Ascending aorta (tissue), 2 donors: ENCODE measurements at places on chromosomes 16 and 17. TPM values are rescaled to one million over a fixed set of nuclear protein-coding genes. Genes with fewer than 3 reads are reported as not detected.
A peak's percentile ranks its signal among the peaks of the same experiment; 100 is the strongest.

The NRN1L gene
- not detected for total RNA-seq

- H3K27me3 ChIP-seq: no peaks in the 10 kb centered on the region
- H3K27ac ChIP-seq: no peak overlapping the region
- H3K36me3 ChIP-seq: peaks cover 64% of the 10 kb centered on the region
- no peak for DNase-seq
- peaks cover 9% of the 10 kb centered on the region for H3K4me1 ChIP-seq
Measured at GRCh38 chr17:1076299-1076981, 79.5 kb downstream of the TIMM22 start.

The RASL10B gene
- 9.9 TPM for total RNA-seq

- no peak for DNase-seq
- no peaks in the 10 kb centered on the region for H3K27me3 ChIP-seq
- H3K4me3 ChIP-seq: no peak overlapping the region
- H3K27ac ChIP-seq: no peak overlapping the region
- H3K36me3 ChIP-seq: no peaks in the 10 kb centered on the region
Measured at GRCh38 chr16:48441863-48442279, 56.7 kb upstream of the SIAH1 start.

The CTRB1 gene
- not detected for total RNA-seq

The GRB7 gene
- 1.6 TPM for total RNA-seq

GRCh38 chr17:43956222-43956621, 2.5 kb upstream of the PYY start:
- H3K4me1 ChIP-seq: peaks cover 6% of the 10 kb centered on the region
- H3K4me3 ChIP-seq: no peak overlapping the region
- peaks cover 15% of the 10 kb centered on the region for H3K27me3 ChIP-seq
- no peak overlapping the region for H3K27ac ChIP-seq
- H3K36me3 ChIP-seq: no peaks in the 10 kb centered on the region

The CEP295NL gene
- total RNA-seq: 10.7 TPM

- H3K27me3 ChIP-seq: no peaks in the 10 kb centered on the region
- no peak overlapping the region for H3K4me3 ChIP-seq
- H3K27ac ChIP-seq: peak overlapping the region; percentile 99
- H3K4me1 ChIP-seq: no peaks in the 10 kb centered on the region
- H3K36me3 ChIP-seq: peaks cover 41% of the 10 kb centered on the region
Measured at GRCh38 chr16:66523861-66524354, 26.0 kb downstream of the TK2 start.

GRCh38 chr16:30808146-30808545, 21.1 kb upstream of the ZNF629 start:
- peaks cover 12% of the 10 kb centered on the region for H3K4me1 ChIP-seq
- H3K36me3 ChIP-seq: no peaks in the 10 kb centered on the region
- no peak overlapping the region for H3K4me3 ChIP-seq
- H3K27me3 ChIP-seq: no peaks in the 10 kb centered on the region
- no peak for DNase-seq
- no peak overlapping the region for H3K27ac ChIP-seq

- no peak overlapping the region for H3K4me3 ChIP-seq
- no peak overlapping the region for H3K27ac ChIP-seq
- no peaks in the 10 kb centered on the region for H3K4me1 ChIP-seq
Measured at GRCh38 chr17:4769628-4770027, 2.1 kb upstream of the TM4SF5 start.

DNA sequence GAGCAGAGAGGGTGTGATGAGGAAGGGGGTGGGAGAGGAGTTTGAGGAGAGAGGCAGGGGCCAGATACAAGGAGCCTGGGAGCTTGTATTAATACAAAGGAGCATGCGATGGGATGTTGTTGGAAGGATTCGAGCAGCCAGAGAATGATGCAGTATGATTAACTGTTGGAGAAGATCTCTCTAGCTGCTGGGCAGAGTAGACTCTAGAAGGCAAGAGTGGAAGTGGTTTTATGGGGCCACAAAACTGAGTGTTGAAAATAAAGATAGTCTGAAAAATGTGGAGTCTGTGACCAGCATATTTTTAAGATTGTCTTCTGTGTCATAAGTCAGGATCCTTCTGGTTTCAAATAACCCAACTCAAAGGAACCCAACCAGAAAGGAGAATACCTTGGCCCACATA, 98.3 kb downstream of the MSI2 start:
- peak overlapping the region; percentile 77 for H3K27ac ChIP-seq
- no peaks in the 10 kb centered on the region for H3K27me3 ChIP-seq
- H3K4me3 ChIP-seq: no peak overlapping the region
- DNase-seq: no peak

- DNase-seq: no peak
- H3K4me3 ChIP-seq: no peak overlapping the region
- no peaks in the 10 kb centered on the region for H3K27me3 ChIP-seq
- H3K27ac ChIP-seq: no peak overlapping the region
- no peaks in the 10 kb centered on the region for H3K4me1 ChIP-seq
Measured at GRCh38 chr16:55754056-55754455, 78.8 kb downstream of the CES1 start.

The HBQ1 gene
- not detected for total RNA-seq

- no peak overlapping the region for H3K4me3 ChIP-seq
- no peak overlapping the region for H3K27ac ChIP-seq
- H3K36me3 ChIP-seq: no peaks in the 10 kb centered on the region
- DNase-seq: no peak
Measured at GRCh38 chr17:74742153-74742515, 5.1 kb downstream of the RAB37 start.

- H3K27ac ChIP-seq: no peak overlapping the region
- H3K4me1 ChIP-seq: no peaks in the 10 kb centered on the region
- no peaks in the 10 kb centered on the region for H3K27me3 ChIP-seq
Measured at GRCh38 chr17:33324736-33325135, 31.6 kb upstream of the ASIC2 start.

The FBXO31 gene
- total RNA-seq: 224 TPM

DNA sequence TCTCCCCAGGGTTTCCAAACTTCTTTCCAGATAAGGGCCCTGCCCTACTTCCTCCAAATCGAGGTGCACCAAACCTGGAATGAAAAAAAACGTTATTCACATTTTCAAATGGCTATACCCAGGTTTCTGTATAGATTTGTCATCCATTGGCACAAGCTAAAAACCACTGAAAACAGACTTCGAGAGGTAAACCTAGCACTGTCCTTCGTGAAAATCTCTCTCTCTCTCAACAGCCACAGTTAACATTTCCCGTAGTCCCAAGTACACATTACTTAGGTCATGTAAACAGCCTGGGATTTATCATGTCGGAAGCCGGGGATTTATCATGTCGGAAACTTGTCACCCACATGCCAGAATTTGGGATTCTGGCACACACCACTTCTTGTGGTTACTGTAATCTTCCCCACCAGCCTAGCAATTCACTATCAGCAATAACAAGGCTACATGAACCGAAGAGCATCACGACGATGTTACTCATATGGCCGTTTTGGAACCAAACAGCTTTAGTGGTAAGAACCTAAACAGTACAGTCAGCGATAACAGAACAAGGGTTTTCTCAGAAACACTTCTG, 1.2 kb downstream of the DDX5 start:
- peak overlapping the region; percentile 91 for H3K4me3 ChIP-seq
- peaks cover 59% of the 10 kb centered on the region for H3K36me3 ChIP-seq
- H3K27ac ChIP-seq: peak overlapping the region; percentile 99
- H3K27me3 ChIP-seq: no peaks in the 10 kb centered on the region
- DNase-seq: no peak

DNA sequence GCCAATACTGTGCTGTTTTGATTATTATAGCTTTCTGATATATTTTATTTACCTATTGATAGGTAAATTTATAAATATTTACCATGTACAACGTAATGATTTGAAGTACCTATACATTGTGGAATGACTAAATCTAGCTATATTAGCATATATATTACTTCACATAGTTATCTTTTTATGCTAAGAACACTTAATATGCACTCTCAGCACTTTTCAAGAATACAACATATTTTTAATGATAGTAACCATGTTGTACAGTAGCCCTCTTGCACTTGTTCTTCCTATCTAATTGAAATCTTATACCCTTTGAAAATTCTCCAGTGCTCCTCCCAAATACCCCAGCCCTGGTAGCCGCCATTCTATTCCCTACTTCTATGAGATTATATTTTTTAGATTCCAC, 604.0 kb upstream of the KIF2B start:
- no peaks in the 10 kb centered on the region for H3K27me3 ChIP-seq
- no peak overlapping the region for H3K4me3 ChIP-seq
- no peak overlapping the region for H3K27ac ChIP-seq
- H3K36me3 ChIP-seq: no peaks in the 10 kb centered on the region
- H3K4me1 ChIP-seq: no peaks in the 10 kb centered on the region
- DNase-seq: no peak

The COX6A2 gene
- total RNA-seq: not detected

DNA sequence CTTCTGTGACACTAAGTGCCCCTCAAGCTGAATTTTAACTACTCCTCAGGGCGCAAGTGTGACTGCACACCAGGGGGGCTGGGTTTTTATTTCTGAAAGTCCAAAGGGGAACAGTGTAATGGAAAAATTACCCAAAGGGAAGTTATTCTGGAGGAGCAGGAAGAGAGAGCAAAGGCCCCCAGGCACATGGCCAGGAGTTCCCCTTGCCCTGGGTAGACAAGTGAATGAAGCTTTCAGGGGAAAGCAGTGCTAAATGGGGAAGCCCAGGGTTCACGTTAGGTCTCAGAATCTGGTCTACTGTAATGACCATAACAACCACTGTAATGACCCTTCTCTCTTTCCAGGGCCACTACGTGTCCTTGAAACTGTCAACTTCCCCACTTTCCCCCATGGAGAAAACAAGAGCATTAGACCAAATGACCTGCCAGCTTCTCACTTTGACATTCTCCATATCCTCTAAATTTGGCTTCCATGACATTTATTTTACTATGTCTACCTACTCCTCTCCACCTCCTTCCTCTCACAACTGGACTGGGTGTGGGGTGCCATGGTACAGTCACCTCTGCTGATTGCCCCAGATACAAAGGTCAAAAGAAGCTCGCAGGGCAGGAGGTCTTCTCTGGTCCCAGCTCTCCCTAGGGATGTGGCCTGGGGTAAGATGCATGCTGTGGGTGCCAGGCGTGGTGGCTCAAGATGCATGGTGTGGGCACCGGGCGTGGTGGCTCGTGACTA, 34.1 kb upstream of the MMP2 start:
- no peak overlapping the region for H3K4me3 ChIP-seq
- H3K27me3 ChIP-seq: no peaks in the 10 kb centered on the region
- no peaks in the 10 kb centered on the region for H3K36me3 ChIP-seq
- H3K27ac ChIP-seq: no peak overlapping the region
- no peaks in the 10 kb centered on the region for H3K4me1 ChIP-seq

DNA sequence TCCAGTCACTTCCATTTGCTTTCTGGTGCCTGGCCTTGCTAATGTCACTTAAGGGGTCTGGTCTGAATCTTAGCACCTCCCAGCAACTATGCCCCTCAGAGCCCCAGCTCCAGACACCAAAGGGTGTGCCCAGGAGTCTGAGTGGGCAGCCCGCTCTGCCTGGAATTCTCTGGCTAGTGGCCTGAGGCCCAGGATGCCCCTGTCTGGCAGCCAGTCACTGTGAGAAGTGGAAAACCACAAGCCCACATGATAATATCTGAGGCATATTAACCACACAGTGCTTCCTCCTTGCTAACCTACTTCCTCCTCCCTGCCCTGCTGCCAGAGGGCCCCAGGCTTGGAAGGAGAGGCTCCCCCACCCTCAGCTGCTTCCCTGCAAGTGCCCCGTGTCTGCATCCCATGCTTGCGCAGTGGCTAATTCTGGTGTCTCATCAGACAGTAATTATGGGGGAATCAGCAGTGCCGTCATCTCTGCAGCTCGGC, 14.0 kb downstream of the SRCIN1 start:
- H3K36me3 ChIP-seq: no peaks in the 10 kb centered on the region
- no peak overlapping the region for H3K4me3 ChIP-seq
- no peak overlapping the region for H3K27ac ChIP-seq

The TEX19 gene
- total RNA-seq: not detected

The CLEC18C gene
- not detected for total RNA-seq

DNA sequence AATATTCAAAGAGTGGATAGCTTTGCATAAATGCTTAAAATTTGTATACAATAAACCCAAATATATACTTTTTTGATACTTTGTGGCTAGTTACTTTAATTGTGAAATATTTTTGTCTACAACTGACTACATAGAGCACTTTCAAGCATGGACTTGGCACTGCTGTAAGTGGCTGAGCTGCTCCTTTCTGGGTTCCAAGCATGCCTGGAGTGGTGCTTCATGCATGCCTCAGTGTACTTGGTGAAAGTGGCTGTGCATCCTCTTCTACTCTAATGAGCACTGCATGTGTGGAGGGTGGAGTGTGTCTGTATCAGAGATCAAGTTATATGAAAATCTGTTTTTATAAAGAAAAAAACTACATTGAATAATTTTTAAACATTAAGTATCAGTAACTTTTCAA, 94.1 kb downstream of the OMG start:
- no peaks in the 10 kb centered on the region for H3K4me1 ChIP-seq
- no peak for DNase-seq
- H3K4me3 ChIP-seq: no peak overlapping the region
- no peaks in the 10 kb centered on the region for H3K27me3 ChIP-seq
- peaks cover 3% of the 10 kb centered on the region for H3K36me3 ChIP-seq

DNA sequence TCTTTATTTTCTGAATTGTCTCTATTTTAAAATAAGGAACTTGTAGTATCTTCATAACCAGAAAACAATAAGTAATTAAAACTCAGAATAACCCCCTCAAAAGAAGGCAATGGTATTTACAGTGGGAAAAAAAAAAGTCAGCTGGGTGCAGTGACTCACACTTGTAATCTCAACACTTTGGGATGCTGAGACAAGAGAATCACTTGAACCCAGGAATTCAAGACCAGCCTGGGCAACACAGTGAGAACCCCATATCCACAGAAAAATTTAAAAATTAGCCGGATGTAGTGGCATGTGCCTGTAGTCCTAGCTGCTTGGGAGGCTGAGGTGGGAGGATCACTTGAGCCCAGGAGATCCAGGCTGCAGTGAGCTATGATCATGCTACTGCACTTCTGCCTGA, 33.5 kb downstream of the ADAM11 start:
- H3K4me3 ChIP-seq: no peak overlapping the region
- H3K4me1 ChIP-seq: peaks cover 15% of the 10 kb centered on the region
- no peaks in the 10 kb centered on the region for H3K27me3 ChIP-seq
- no peak overlapping the region for H3K27ac ChIP-seq

GRCh38 chr17:72497915-72498314, 377.1 kb downstream of the SOX9 start:
- H3K4me3 ChIP-seq: no peak overlapping the region
- H3K36me3 ChIP-seq: no peaks in the 10 kb centered on the region
- H3K4me1 ChIP-seq: peaks cover 10% of the 10 kb centered on the region
- H3K27ac ChIP-seq: no peak overlapping the region
- no peaks in the 10 kb centered on the region for H3K27me3 ChIP-seq
